Fibroblast of the aortic adventitia (primary cell): ENCODE measurements at places on chromosomes 5 and 9. TPM values are rescaled to one million over a fixed set of nuclear protein-coding genes. Genes with fewer than 3 reads are reported as not detected.

DNA sequence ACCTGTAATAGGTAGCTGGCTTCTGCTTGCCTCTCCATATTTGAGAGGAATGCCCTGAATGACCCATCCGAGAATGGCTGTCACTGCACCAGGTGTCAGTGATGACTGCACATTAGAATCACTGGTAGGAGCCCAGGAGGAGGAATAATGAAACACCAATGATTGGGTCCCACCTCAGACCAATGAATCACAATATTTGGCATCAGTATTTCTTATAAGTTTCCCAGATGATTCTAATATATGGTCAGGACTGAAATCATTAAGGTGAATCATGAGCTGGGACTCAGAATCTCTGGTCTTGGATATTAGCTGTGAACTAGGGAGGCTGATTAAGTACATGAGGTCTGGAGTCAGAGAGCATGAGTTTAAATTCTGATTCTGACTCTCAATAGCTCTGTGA, 23.4 kb downstream of the ARSB start:
- peak; percentile 18 for DNase-seq

DNA sequence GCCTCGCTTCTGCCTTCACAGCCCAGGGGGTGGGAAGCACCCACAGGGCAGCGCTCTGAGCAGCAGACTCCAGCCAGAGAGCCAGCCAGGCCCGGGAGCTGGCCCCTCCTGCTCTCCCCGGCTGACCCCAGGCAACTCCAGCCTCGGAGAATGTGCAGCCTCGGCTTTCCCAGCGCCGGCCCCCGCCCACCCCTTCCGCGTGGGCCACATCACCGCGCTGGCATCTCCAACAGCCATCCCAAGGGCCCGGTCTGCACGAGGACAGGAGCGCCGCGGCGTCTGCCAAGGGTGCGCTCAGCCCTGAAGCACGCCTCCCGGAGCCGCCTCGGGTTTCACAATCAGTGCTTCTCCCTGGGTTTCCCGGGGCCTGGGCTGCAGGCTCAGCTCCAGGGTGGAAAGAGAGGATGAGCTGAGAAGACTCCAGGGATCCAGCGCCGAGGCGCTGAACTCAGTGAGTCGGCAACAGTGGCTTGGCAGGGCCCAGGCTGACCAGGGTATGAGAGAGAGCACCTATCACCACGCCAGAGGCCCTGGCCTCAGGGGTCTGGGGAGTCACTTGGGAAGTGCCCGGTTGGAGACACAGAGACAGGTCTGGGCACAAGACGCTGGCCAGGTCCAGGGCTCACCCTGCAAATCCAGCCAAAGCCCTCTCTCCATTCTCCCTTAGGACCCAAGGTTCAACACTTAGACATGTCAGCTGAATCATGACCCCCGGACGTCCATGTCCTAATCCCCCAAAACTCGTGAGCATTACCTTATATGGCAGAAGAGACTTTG, 79.6 kb downstream of the ADAMTS2 start:
- DNase-seq: peak; percentile 98

GRCh38 chr5:116685069-116685468, 110.4 kb upstream of the SEMA6A start:
- DNase-seq: no peak

GRCh38 chr9:114591291-114591787, 3.8 kb downstream of the ATP6V1G1 start:
- peak; percentile 30 for DNase-seq

- no peak for DNase-seq
Observed at GRCh38 chr9:109441296-109441695, 56.8 kb downstream of the PTPN3 start.

- DNase-seq: peak; percentile 85
Observed at GRCh38 chr5:57566914-57567313, 84.3 kb upstream of the ACTBL2 start.

- DNase-seq: no peak
Observed at GRCh38 chr9:106420511-106420944, 442.4 kb upstream of the ZNF462 start.

DNA sequence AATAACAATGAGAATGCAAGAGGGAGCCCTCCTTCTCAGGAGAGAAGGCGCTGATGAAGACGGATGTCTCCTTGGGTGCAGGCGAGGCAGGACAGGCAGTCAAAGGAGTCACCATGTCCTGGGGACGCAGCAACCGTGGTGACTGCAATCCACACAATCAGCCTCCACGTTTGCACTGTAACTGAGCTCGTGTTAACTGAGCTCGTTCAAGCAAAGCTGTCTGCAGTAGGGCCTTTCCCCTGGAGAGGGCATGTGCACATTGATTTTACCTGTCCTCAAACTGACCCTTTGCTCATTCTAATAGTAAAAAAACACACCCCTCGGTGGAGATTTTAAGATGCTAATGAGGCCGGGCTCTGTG, 2.8 kb downstream of the SARDH start:
- no peak for DNase-seq

- peak; percentile 2 for DNase-seq
Observed at GRCh38 chr5:180555168-180555921, 36.0 kb downstream of the SCGB3A1 start.

DNA sequence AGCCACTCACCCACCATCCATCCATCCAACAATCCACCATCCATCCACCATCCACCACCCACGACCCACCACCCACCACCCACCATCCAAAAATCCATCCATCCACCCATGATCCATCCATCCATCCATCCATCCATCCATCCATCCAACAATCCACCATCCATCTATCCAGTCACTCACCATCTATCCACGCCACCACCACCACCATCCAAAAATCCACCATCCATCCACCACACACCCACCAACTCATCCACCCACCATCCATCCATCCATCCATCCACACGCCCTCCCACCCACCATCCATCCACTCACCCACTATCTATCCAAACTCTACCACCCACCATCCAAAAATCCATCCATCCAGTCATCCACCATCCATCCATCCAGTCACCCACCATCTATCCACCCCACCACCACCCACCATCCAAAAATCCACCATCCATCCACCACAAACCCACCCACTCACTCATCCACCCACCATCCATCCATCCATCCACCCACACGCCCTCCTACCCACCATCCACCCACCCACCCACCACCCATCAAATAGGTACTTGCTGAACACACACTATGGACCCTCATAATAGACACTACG, 9.0 kb downstream of the DPH7 start:
- DNase-seq: no peak

GRCh38 chr9:130239741-130240241, 25.8 kb upstream of the HMCN2 start:
- no peak for DNase-seq

GRCh38 chr5:155416765-155417164, 403.2 kb downstream of the KIF4B start:
- no peak for DNase-seq

- DNase-seq: peak; percentile 41
Observed at GRCh38 chr9:111645806-111646205, 14.7 kb downstream of the DNAJC25 start.

GRCh38 chr5:42858031-42858643, 46.4 kb upstream of the SELENOP start:
- DNase-seq: peak; percentile 7

GRCh38 chr9:83406921-83407320, 131.3 kb downstream of the FRMD3 start:
- no peak for DNase-seq

DNA sequence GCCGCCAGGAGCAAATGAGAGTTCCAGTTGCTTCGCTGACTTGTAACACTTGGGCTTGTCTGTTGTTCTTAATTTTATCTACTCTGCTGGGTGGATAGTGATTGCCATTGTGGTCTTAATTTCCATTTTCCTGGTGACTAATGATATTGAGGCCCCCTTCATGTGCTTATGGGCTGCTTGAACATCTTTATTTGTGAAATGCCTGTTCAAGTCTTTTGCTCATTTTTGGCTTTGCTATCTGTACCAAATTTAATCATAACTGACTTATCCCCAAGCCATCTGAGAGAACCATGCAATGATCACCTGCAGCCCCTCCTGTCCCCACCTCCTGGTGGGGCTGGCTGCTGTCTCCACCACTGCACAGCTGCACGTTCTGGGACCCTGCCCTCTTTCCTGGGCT, 20.5 kb downstream of the STC2 start:
- DNase-seq: no peak

- DNase-seq: no peak
Observed at GRCh38 chr9:91208837-91209236, 152.9 kb downstream of the AUH start.

- no peak for DNase-seq
Observed at GRCh38 chr5:5353681-5354080, 68.8 kb upstream of the ICE1 start.

DNA sequence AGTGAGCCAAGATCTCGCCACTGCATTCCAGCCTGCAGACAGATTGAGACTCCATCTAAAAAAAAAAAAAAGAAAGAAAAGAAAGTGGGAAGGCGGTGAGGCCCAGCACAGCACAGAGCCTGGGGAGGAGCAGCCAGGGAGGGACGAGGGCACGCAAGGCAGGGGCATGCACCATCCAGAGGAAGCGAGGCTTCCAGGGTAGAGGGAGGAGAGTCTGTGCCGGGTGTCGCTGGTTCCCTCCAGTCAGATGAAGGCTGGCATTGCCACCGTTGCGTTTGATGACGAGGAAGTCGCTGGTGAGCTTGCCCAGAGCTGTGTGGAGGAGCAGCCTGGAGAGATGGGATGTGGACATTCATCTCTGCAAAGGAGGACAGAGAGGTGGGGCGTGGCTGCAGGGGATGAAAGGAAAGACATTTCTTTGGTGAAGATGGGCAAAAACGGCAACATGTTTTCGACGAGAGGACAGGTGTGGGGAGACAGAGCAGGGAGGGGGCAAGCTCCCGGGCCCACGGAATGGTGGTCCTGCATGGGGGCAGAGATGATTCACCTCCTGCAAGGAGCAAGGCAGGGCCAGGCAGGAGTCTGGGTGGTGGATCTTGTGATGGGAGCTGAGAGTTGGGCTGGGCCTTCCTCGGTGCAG, 18.6 kb upstream of the OLFM1 start:
- no peak for DNase-seq

GRCh38 chr9:13942695-13943094, 371.2 kb downstream of the NFIB start:
- DNase-seq: peak; percentile 97

CDKN2B-AS1 gene
- 6.4 and 12.9 TPM in 2 replicates for total RNA-seq

CTSV gene
- 0.18 TPM in 1 of 2 replicates, not detected in the other for total RNA-seq

HTR1A gene
- total RNA-seq: not detected in 2 replicates

IL4 gene
- 0.36 TPM in 1 of 2 replicates, not detected in the other for total RNA-seq

KIF24 gene
- 0.74 and 8.2 TPM in 2 replicates for total RNA-seq

BASP1 gene
- 18.5 and 50.7 TPM in 2 replicates for total RNA-seq
